ENCODE measurements at places on chromosomes 13 and 19. TPM values are rescaled to one million over a fixed set of nuclear protein-coding genes. Genes with fewer than 3 reads are reported as not detected.
A peak's percentile ranks its signal among the peaks of the same experiment; 100 is the strongest.

MIA gene
- 4.9 TPM for total RNA-seq

LGALS14 gene
- not detected for total RNA-seq

SCN1B gene
- 1.3 TPM for total RNA-seq

ZNF836 gene
- 53.9 TPM for total RNA-seq

KLK3 gene
- not detected for total RNA-seq

F10 gene
- not detected for total RNA-seq

DNA sequence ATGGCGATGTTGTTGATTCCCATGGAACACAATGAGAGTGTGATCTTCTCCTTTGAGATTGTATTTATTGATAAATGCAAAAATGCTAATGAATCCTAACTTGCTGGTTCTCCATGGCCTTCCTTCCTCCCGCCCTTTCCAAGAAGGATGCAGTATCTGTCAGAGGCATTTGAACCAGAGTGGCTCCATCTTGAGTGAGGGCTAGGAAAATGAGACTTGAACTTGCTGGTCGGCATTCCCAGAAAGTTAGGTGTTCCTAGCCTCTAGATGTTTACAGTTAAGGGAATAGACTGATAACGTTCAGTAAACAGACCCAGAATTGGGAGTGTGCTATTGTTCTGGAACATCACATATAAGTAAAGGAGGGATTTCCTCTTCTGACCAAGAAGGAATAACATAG lies 44.2 kb upstream of the PSG2 start:
- no peak for DNase-seq
- no peaks in the 10 kb centered on the region for H3K36me3 ChIP-seq
- no peaks in the 10 kb centered on the region for H3K4me1 ChIP-seq
- no peaks in the 10 kb centered on the region for H3K27me3 ChIP-seq
- no peak overlapping the region for H3K27ac ChIP-seq

DNA sequence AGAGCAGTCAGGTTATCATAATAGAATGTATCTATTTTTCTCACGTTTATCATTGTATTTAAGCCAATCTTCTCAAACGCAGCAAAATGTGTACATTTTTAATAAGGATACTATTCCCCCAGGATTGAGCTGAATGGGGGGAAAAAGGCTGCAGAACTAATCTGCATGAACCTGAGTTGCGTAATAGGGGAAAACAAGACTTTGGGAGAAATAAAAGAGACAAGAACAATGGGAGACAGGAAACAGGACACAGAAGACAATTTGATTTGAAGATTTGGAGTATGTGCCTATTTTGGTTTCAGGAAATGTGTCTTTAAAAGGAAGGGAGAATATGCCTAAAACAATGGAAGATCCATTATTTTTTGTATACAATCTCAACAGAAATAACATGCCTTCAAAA lies 844.5 kb downstream of the DIAPH3 start:
- H3K36me3 ChIP-seq, result no peaks in the 10 kb centered on the region
- H3K27ac ChIP-seq, result no peak overlapping the region
- H3K27me3 ChIP-seq, result no peaks in the 10 kb centered on the region
- DNase-seq, result no peak
- no peaks in the 10 kb centered on the region for H3K4me1 ChIP-seq
- no peak overlapping the region for H3K4me3 ChIP-seq

DNA sequence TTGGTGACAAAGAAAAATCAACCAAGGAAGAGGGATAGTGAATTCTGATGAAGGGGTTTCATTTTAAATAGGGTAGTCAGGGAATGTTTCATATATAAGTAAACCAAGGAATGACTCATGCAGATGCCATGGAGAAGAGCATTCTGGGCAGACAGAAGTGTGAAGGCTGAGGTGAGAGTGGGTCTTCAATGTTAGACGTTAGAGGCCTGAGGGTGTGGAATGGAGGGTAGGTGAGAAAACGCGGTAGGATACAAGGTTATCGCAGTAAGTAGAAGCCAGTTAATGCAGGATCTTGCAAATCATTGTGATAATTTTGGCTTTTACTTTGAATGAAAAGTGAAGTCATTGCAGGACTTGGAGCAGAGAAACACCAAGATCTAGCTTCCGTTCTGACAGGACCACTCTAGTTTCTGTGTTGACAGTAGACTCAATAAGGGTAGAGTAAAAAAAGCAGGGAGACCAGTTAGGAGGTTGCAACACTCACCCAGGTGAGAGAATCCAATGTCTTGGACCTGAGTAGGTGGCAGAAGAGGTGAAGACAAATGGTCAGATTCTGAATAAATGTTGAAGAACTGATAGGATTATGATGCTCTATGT lies 225.2 kb upstream of the TMTC4 start:
- DNase-seq, result no peak
- no peak overlapping the region for H3K27ac ChIP-seq
- H3K4me3 ChIP-seq, result no peak overlapping the region

- H3K4me1 ChIP-seq, result no peaks in the 10 kb centered on the region
- H3K36me3 ChIP-seq, result peaks cover 53% of the 10 kb centered on the region
- H3K27ac ChIP-seq, result no peak overlapping the region
- no peaks in the 10 kb centered on the region for H3K27me3 ChIP-seq
- no peak for DNase-seq
- H3K4me3 ChIP-seq, result no peak overlapping the region
Observed at GRCh38 chr19:45027371-45027770, 11.5 kb upstream of the CLASRP start.

DNA sequence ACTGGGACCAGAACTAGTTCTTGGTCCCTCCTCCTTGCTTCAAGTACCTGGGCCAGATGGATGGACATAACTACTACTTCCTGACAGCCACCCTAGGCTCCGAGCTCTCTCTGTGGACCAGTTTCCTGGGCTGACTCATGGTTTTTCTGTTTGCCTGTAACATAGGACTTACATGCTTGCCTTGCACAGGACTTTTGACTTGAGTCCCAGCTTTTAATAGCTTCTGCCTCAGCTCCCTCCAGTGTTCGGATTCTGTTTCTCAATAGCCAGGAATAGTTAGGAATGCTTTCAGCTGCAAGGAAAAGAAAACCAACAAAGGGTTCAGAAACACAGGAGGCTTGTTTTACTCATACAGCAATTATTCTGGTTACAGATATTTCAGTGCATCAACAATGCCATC lies 405.9 kb downstream of the ZNF536 start:
- H3K27ac ChIP-seq, result no peak overlapping the region
- H3K4me1 ChIP-seq, result no peaks in the 10 kb centered on the region
- H3K27me3 ChIP-seq, result no peaks in the 10 kb centered on the region

GRCh38 chr19:58355908-58356765 lies 2.8 kb upstream of the A1BG start:
- peak overlapping the region; percentile 56 for H3K27ac ChIP-seq
- peak overlapping the region; percentile 57 for H3K4me3 ChIP-seq
- H3K4me1 ChIP-seq, result no peaks in the 10 kb centered on the region
- peak; percentile 40 for DNase-seq
- H3K36me3 ChIP-seq, result no peaks in the 10 kb centered on the region
- H3K27me3 ChIP-seq, result no peaks in the 10 kb centered on the region

DNA sequence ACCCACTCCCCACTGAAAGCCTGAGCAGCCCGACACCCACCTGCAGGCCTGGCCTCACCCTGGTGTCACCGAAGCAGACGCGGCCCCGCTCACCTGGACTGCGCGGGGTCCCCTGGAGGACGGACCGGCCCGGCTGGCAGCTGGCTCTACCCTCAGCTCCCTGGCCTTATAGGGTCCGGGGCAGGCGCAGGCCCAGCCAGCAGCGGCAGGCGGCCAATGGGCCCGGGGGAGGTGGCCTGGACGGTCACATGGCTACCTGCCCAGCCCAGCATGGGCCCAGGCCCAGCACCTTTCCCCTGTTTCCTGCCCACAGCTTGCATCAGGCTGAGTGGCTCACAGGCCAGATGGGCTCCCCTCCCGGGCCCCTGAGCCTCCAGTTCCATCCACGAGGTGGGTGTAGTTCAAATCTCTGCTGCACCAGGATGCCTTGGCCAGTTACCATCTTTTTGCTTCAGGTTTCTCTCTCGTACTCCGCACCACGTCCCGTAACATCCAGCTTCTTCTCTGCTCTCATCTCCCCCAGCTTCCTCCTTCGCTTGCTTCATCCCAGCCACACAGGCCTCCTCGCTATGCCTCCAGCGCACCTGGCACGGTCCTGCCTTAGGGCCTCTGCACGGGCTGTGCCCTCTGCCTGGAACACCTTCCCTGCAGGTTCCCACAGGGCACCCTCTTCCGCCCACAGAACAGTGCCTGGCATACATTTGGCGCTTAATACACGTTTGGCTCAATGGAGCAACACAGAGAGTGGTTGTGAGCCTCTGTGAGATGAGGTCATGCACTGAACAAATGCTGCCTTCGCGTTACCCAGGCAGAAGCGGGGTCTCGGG lies at the start of gene PLIN4:
Gene PLIN4 (minus strand): TSS at position 142 of the 827 bp plus-strand sequence. CDS start 214 bp downstream, outside the sequence.
- DNase-seq, result no peak
- no peak within 1 kb of the TSS for H3K4me3 ChIP-seq
- H3K4me1 ChIP-seq, result no peaks in the 10 kb centered on the region
- no peaks in the 10 kb centered on the region for H3K36me3 ChIP-seq
- no peak within 1 kb of the TSS for H3K27ac ChIP-seq

GRCh38 chr13:111037927-111038326 lies 77.2 kb upstream of the ARHGEF7 start:
- H3K4me1 ChIP-seq, result no peaks in the 10 kb centered on the region
- H3K27ac ChIP-seq, result no peak overlapping the region
- DNase-seq, result no peak
- no peaks in the 10 kb centered on the region for H3K27me3 ChIP-seq
- H3K36me3 ChIP-seq, result no peaks in the 10 kb centered on the region

DNA sequence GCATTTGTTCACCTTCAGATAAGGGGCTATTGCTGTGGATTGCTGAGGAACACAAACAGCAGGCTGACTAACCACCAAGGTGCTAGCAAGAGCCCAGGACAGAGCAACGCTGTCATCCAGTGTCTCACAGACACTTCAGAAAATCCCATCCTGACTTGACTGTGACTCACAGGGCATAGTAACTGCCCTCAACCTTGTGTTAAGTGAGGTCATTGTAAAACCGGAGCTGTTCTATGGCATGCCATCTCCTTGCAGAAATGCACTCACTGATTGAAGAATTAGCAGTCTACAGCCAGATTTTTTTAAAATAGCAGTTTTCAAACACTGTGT lies 51.1 kb downstream of the TNFRSF19 start:
- H3K36me3 ChIP-seq, result no peaks in the 10 kb centered on the region
- no peak overlapping the region for H3K4me3 ChIP-seq
- no peak overlapping the region for H3K27ac ChIP-seq
- no peaks in the 10 kb centered on the region for H3K4me1 ChIP-seq

DNA sequence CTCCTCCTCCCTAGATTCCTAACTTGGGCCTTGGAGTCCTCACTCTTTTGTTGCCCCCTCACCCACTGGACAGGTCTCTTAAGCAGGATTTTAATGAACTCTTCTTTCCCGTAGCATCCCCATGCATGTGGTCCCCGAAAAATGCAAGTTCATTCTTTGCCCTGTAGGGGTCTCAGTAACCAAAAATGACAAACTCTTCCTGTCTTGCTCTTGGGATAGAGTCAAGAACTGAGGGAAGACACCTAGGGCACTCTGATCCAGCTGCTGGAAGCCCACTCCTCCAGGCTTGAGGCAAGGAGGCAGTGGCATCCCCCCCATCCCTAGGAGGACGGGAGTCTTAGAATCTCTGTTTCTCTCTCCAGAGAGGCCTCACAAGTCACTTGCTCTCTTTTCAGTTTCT lies 987.0 kb downstream of the DIAPH3 start:
- H3K36me3 ChIP-seq, result no peaks in the 10 kb centered on the region
- no peak for DNase-seq
- H3K27ac ChIP-seq, result no peak overlapping the region
- H3K27me3 ChIP-seq, result no peaks in the 10 kb centered on the region
- no peaks in the 10 kb centered on the region for H3K4me1 ChIP-seq

DNA sequence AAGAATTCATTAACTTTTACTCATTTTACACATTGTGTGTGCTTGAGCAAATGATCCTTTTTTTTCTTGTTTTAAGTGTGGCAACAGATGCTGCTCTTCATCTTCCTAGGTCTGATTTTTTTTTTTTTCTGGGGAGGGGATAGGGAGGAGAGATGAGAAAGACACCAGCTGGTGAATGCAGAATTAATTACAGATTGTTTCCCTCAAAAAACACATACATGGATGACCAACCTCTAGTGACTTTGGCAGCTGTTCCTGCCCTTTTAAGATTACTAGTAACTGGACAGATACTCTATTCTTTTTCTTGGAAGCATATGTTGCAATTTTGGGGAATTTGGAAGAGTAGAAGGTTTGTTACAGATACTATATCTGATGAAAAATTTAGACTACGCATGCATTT lies 103.6 kb upstream of the MYO16 start:
- no peaks in the 10 kb centered on the region for H3K4me1 ChIP-seq
- no peak overlapping the region for H3K4me3 ChIP-seq
- H3K36me3 ChIP-seq, result no peaks in the 10 kb centered on the region
- H3K27me3 ChIP-seq, result peaks cover 3% of the 10 kb centered on the region
- DNase-seq, result no peak

DNA sequence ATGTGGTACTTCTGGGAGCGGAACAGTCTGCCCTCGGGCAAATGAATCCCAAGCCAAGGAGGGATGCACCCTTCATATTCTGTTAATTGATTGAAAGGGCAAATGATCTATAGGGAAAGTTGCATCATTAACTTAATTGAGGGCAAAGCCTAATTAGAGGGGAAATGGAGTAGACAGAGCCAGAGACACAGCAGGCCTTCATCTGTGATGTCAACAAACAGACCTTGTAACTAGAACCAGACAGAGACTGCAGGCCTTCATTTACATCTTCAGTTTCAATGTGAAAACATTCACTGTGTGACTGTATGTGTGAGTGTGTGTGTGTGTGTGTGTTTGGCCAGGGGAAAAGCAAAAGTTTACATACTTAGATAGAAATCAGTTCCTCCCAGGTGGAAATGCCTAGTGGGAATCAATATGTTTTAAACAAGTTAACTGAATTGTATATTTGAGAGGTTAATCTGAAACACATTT lies 126.4 kb downstream of the SPRY2 start:
- H3K4me3 ChIP-seq, result no peak overlapping the region
- H3K36me3 ChIP-seq, result no peaks in the 10 kb centered on the region
- DNase-seq, result no peak
- no peaks in the 10 kb centered on the region for H3K4me1 ChIP-seq
- no peak overlapping the region for H3K27ac ChIP-seq
- H3K27me3 ChIP-seq, result no peaks in the 10 kb centered on the region

DNA sequence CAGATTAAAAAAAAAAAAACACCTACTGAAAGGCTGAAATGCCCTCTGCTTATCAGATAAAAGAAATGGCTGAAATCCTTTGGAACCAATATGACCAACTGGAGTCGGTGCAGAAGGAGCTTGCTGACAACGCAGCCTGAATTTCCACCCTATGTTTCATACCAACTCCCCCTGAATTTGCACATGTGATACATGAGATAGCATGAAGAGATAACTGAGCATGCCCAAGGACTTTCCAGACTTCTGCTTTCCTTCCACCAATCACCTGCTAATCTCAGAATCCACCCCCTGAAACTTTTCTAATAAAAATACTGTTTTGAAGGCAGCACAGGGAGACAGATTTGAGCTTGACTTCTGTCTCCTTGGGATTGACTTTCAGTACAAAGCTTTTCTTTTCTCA lies 32.2 kb upstream of the WDFY2 start:
- H3K27ac ChIP-seq, result no peak overlapping the region
- H3K4me3 ChIP-seq, result no peak overlapping the region
- DNase-seq, result no peak
- no peaks in the 10 kb centered on the region for H3K36me3 ChIP-seq
